Umbilical cord (tissue), 2 donors: ENCODE measurements at places on chromosomes 12 and 14.

DNA sequence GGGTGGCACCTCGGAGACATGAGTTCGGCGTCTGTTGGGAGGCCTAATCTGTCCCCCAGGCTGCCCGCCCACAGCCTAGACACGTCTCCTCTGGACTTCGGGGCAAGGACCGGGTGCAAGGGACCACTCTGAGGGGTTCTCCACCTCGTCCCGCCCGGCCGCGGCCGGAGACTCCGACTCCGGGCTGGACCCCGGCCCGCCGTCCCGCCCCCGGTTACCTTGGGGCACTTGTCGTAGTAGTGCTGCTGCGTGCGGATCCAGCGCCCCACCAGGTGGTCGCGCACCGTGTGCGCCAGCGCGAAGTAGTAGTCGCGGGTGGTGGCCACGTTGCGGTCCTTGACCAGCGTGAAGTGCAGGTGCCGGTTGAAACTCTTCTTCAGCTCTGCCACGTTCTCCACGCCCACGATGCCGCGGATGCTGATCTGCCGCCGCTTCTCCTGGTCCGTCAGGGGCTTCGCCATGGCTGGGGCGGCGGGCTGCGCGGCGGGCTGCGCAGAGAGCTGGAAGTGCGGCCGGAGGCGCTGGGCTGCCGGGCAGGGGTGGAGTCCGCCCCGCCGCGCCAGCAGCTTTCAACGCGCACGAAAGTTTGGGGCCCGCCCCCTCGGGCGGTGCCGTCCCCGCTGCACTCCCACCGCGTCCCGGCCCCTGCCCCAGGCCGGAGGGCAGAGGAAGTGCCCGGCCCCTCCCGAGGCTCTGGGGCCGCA, at the start of gene PYGL:
Gene PYGL (minus strand): TSS at position 541 of the 704 bp plus-strand sequence. CDS start 80 bp downstream, at position 461.
- peak; percentile 81 for DNase-seq

DNA sequence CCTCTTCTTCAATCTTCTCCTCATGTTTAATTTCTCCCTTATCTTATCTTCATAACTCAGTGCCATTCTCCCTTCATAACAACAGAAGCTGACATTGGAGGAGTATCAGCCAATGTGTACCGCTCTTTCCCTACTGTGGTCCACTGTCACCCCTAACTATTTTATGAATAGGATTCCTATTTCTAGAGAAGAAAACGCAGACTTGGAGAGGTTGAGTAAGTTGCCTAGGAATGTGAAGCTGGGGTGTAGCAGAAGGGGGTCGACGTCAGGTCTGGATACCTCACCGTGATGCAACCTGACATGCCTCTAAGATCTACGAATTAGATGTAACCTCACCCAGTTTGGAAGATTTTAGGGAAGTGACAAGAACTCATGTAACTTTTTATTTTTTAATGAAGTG, 17.1 kb downstream of the LMO3 start:
- no peak for DNase-seq

DNA sequence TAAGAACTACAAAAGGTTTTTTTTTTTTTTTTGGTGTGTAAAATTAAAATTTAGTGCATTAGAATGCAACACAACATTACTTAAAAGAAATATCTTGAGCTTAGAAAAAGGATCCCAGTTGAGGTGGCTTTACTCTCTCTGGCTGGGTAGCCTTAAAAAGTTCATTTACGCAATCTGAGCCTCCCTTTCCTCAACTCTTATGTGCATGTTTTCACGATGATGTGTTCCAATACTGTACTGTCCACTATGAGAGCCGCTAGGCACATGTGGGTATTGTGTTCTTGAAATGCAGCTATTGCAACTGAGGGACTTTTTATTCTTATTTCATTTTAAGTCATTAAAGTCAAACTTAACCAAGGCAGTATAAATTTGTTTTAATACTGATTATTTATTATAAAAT, 460.9 kb upstream of the SYT1 start:
- DNase-seq = no peak

GRCh38 chr12:109944561-109945359, 44.7 kb downstream of the TCHP start:
- DNase-seq = peak; percentile 19

GRCh38 chr14:104280085-104280901, 141.9 kb downstream of the KIF26A start:
- DNase-seq = no peak

- DNase-seq = no peak
These were observed 619.2 kb upstream of the LRFN5 start for GRCh38 chr14:40987481-40987880.

- no peak for DNase-seq
These were observed 31.5 kb downstream of the SPTB start for GRCh38 chr14:64848239-64848638.

DNA sequence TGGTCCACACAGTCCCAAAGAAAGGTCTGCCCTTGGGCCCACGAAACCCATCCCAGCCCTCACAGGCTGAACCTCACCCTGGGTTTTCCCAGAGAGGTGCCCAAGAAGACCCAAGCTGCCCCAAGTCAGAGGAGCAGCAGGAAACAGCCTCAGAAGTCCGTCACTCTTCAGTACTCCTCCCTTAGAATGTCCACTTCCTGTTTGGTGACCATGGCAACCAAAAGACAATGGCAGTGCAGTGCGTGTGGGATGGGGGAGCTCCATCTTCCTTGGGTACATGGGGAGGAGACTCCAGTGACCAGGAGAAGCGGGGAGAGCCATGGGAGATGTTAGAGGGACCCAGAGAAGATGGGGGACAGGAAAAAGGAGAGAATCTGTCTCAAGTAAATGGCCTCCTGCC, 11.3 kb downstream of the SELPLG start:
- DNase-seq = no peak

GRCh38 chr12:93186131-93186530, 191.6 kb upstream of the NUDT4 start:
- no peak for DNase-seq

DNA sequence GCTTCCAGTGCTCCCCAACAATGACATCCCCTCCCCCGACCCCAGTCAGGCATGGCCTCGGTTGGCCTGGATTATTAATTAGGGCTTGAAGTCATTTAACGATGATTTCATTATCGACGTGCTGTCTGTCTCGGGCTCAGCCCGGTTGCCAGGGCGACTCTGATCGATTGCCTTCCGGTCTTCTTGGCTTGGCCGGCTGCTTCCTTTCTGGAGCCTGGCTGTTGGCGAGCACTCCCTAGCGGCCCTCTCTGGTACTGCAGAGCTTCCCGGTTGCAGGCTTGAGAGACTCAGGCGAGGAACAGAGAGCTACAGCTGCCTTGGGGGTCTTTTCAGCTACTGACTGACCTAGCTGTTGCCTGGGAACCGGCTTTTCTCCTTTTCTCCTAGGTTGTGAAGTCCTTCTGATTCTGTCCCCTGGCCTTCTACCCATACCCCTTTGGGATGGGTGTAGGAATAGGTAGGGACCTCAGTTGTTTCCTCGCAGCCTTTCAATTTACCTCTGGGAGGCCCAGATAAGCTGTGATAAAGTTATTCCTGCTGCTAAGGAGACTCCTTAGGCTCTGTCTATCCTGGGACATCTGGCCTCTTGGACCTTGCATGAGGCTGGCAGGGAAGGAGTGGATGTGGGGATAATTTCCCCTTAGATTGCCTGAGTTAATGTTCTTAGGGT, 5.5 kb upstream of the CISTR start:
- peak; percentile 66 for DNase-seq

- no peak for DNase-seq
These were observed 26.2 kb downstream of the GPRC5A start for GRCh38 chr12:12917517-12917916.
